ENCODE measurements at places on chromosomes 6 and 20.

GRCh38 chr6:134173936-134174671 lies 121.7 kb upstream of the SLC2A12 start:
- DNase-seq: peak; percentile 80

- DNase-seq: no peak
Measured at GRCh38 chr20:17854307-17854903, 114.2 kb downstream of the SNX5 start.

DNA sequence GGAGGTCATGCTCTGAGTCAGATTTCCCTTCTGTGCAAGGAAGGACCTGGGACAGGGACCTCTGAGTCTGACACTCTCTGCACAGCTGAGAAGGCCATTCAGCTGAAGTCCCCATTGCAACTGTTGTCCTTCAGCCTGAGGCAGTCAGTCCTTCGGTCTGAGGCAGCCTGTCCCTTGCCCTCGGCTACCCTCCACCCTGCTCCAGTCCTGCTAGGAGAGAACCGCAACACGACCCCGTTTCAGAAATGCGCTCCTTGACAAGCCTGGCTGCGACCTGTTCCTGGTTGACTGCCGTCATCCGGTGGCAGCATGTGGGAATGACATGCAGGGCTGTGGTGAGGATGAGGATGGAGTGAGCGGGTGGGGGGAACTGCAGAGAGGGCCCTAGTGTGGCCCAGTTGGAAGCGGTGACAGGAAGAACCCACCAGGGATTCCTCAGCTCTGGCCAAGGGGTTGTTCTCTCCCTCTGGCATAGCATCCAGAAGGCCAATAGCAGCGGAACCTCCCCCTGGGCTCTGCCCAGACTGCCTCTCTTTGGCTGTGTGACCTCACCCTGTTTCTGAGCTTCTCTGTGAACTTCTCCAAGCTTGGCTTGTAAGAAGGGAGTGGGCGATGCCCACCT lies 40.3 kb upstream of the ANGPT4 start:
- DNase-seq: peak; percentile 58

DNA sequence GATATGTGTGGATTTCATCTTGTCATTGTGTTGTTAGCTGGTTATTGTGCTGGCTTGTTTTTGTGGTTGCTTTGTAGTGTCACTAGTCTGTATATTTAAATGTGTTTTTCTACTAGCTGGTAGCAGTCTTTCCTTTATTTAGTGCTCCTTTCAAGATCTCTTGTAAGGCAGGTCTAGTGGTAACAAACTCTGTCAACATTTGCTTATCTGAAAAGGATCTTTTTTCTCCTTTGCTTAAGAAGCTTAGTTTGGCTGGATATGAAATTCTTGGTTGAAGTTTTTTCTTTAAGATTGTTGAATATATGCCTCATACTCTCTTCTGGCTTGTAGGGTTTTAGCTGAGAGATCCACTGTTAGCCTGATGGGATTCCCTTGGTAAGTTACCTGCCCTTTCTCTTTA lies 32.7 kb upstream of the TFB1M start:
- no peak for DNase-seq

DNA sequence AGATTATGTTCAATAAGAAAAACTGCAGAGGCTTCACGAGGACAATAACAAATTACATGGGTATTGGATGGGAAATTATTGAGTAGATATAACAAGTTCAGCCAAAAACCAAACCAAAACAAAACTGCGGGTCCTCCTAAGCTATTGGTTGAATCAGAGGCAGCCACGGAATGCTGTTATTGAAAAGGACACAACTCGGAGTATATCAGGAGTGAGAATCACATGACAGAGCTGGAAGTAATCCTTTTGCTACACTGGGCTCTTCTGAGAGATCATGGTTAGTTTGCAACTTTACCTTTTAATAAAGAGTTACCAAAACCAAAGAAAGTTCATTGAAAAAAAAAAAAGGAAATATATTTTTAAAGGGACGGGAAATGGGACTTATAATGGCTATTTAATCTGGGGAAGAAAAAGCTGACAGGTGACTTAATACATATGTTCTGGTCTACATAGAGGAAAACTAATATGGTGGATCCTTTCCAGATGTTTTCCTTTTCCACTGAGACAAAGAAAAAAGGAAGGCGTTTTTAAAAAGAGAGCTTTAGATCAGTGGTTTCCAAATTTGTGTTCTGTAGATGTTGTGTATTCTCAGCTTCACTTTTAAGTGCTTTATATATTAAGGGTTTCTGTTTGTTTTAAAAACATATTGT lies 6.9 kb upstream of the CITED2 start:
- no peak for DNase-seq

GRCh38 chr6:36657942-36658544 lies 20.5 kb upstream of the CDKN1A start:
- no peak for DNase-seq
